ENCODE measurements at places on chromosomes 5 and 9.

GRCh38 chr9:91207729-91208418 is 153.8 kb downstream of the AUH start:
- peak; percentile 27 for DNase-seq

GRCh38 chr9:133703591-133704399 is 34.4 kb downstream of the SARDH start:
- DNase-seq: no peak

GRCh38 chr9:69058101-69058500 is 22.5 kb downstream of the FXN start:
- DNase-seq: no peak

GRCh38 chr5:114266374-114266773 is 95.5 kb upstream of the KCNN2 start:
- DNase-seq: no peak

- DNase-seq: no peak
These were observed 152.4 kb upstream of the CCDC152 start for GRCh38 chr5:42604171-42604711.

GRCh38 chr5:82991059-82991458 is 86.1 kb downstream of the TMEM167A start:
- DNase-seq: no peak

GRCh38 chr5:128303593-128303992 is 220.0 kb downstream of the SLC12A2 start:
- no peak for DNase-seq

DNA sequence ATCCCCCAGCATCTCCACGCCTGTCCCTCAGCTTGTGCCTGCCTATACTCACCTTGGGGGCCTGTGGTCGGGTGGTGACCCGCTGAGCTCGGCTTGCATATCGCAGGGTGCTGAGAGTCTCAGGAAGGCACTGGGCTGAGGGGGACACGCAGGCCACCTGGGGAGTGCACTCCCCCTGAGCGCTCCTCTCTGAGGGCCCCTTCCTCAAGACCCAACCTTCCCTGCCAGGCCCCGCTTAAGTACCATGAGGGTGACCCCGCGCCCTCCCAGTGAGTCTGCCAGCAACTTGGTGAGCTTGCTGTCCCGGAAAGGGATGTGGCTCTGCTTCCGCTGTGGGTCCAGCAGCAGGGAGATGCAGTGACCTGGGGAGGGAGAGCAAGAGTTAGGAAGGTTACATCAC is 4.1 kb downstream of the KIF12 start:
- no peak for DNase-seq

DNA sequence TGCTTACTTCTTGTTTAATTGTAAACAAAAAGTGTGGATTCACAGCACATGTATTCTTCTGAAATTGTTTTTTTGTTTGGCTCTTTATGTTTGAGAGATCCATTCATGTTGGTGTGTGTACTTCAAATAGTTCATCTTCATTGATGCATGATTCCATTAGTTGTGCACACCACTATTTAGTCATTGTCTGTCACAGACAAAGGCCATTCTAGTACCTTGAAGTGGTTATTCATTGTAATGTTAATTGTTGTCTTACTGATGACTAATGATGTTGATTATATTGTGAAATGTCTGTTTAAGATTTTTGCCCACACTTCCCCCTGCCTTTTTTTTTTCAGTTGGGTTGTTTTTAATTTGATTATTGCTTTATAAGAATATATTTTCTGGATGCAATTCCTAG is 391.3 kb downstream of the DIRAS2 start:
- no peak for DNase-seq

DNA sequence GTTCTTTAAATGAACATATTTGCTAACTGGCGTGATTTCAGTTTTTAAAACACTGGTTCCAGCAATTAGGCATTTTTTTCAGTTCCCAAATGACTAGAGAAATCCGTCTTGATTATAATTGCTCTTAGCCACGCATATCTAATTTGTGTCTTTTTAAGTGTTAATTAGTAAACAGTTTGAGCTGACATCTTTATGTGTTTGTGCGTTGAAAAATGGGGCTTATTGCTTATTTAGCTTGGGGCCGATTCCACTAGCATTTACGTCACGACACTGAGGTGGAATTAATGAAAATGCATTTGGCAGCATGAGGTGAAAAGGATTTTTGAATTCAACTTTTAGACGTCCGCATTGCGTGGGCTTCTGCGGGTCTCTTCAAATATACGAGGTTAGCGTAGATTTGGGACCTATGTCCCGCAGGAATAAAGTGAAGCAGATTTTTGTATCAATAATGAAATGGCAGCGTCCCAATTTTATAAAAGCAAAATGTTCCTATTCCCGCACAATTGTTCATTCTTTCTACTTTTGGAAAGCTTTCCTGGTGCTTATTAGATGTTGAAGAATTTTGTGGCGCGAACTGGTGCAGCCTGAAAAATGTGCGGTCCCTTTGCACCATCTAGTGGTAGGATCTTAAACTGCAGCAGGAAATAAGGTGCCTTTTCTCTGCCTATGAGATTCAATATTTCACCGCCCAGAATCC is 122.7 kb upstream of the LMX1B start:
- DNase-seq: peak; percentile 77

- no peak for DNase-seq
These were observed 185.9 kb downstream of the SYK start for GRCh38 chr9:90987566-90987965.

DNA sequence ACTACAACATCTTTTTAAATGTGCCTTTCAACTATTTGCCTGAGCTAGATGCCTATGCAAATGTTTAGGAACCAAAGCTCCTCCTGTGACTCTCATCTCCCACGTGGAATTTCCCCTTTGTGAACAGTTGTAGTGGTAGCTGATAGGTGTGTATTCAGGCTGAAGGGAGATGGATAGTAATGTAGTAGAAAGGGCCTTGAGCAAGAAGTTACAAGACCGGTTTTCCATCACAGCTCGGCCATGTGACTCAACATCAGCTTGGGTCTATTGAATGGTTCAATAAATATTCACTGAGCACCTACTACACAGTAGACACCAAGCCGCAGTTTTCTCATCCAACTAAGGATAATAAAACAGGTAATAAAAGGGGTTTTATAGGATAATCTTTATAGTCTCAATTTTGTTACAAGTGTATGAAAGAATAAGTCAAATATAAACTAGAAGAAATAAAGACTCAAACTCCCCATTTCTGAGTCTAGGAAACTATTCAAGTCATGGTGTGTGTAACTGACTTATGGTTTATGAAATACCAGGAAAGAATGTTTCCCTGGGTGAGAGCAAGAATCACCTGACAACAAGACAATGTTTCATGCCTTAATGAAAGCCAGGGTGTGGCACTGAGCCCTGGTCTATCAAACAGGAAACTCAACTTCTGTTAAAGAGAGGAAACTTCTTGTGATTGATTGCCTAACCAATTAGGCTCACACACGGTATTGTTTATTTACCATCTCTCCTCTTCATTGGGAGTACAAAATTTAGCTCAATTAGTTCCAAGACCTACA is 187.1 kb upstream of the SPEF2 start:
- DNase-seq: no peak

- DNase-seq: no peak
These were observed 5.4 kb upstream of the SH3PXD2B start for GRCh38 chr5:172459783-172460165.

- DNase-seq: no peak
These were observed 198.8 kb downstream of the ADAMTS12 start for GRCh38 chr5:33692980-33693379.

Measured in CD4-positive, alpha-beta T cell treated with Interleukin-12 subunit alpha and Interleukin-12 subunit beta, for 1 hour (primary cell).